ENCODE measurements at places on chromosomes 11 and 22.

GRCh38 chr11:4748438-4748837 lies 21.3 kb downstream of the OR51F1 start:
- no peak for DNase-seq

- no peak for DNase-seq
Observed at GRCh38 chr22:23922921-23923320, 28.7 kb downstream of the MIF start.

DNA sequence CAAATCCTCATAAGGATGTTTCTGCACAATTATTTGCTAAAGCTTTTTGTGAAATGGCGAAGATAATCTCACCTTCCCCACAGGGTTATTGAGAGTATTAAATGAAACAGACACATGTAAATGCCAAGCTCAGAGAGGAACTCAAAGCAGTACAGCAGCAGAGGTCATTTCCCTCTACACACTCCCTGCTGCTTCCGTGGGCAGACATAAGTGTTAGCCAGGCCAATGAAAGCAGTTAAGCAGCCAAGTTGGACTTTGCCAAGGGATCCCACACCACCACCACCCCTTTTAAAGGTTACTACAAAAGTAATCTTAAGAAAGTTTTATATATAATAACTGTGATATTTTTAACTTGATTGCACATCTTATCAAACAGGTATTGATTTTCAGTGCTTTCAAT lies 4.0 kb upstream of the FAM111A start:
- DNase-seq = no peak

DNA sequence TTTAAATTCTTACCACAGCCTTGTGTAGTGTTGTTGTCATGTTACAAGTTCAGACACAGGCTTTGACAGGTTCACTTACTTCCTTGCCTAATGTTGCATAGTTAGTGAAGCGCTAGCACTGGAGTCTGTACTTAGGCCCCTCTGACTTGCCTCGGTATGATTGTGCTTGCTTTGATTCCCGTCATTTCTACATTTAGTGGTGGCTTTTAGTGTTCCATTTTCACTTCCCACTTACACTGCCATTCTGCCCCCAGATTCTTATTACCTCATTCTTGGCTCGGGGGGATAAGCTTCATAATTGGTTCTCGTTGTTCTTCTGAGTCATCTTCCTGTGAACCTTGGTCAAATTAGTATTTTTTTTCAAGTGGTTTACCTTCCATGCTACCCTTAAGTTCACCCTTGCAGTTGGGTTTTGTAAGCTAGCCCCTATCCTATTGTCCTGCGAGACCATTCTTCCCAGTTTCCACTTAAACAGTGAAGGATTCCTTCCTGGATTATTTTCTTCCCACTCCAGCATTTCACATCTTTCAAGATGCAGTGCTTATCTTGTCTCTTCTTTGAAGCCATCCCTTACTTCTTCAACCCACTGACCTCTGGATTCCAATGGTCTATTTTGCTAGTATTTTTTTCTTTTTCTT lies 68.7 kb downstream of the DDX10 start:
- DNase-seq = no peak

DNA sequence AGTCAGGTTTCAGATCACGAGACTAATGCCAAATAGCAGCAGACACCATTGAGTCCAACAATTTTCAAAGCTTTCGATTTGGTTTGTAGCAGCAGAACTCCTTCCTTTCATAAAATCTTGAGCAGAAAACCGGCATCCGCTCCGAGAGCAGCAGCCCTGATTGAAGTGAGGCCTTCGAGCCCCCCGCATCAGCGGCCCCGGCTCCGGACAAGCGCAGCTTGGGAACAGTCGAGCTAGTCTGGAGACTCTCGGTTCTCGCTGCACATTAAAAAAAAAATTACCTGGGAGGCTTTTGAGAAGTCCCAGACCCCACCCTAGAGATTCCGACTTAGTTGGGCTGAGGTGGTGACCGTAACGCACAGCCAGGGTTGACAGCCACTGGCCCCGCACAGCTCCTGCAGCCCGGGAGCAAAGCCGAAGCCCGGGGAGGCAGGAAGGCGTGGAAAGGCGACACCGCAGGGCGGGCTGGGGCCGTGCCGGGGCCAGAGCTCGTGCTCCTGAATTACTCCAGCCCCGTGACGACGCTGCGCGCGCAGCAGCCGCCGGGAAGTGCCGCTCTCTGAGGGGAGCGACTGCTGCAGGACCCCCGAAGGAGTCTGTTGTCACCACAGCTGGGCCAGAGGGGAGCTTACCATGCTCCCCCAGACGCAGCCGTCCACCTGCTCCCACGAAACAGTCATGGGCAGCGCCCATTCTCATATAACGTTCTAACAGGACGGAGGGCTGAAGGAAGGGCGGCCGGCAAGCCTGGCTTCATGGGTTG lies 57.8 kb downstream of the SPATA19 start:
- no peak for DNase-seq

DNA sequence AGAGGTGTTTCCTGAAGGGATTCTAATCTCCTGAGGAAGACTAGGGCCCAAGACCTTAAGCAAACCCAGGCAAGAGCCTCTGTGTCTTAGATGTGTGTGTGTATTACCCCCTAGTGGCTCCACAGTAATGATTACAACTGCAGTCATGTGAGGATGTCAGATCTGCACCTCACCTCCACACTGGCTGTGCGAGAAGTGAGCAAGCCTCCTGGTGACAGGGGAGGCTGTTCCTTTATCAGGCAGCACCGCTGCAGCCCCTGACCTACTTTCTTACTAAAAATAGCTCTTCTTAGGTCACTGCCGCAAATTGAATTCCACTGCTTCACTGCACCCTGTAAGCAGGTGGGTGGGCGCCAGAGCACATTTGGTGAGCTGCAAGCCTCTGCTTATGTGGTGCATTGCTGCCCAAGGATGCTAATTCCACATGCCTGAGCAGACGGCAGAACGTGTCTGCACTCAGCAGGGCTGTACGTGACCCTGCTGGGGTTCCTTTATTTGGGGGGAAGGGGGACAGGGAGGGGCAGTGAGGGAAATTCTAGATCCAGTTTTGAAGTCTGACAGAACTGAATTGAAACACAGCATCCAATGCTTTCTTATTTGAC lies 112.4 kb downstream of the KCNC1 start:
- DNase-seq = no peak

DNA sequence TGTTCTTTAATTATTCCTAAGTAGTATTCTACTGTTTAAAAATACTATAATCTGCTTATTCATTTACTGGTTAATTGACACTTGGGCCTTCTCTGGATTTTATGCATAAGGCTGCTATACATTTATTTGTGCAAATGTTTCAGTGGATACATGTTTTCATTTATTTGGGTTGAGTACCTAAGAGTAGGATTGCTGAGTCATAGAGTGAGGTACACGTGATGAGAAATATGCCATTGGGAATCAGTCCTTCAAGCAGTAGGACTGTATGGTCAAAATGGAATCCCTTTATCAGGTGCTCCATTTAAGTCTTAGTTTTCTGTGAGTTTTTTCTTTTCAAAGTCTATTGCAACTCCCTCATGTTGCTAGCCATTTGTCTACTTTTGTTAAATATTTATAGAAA lies 275.2 kb upstream of the SORL1-AS1 start:
- no peak for DNase-seq

DNA sequence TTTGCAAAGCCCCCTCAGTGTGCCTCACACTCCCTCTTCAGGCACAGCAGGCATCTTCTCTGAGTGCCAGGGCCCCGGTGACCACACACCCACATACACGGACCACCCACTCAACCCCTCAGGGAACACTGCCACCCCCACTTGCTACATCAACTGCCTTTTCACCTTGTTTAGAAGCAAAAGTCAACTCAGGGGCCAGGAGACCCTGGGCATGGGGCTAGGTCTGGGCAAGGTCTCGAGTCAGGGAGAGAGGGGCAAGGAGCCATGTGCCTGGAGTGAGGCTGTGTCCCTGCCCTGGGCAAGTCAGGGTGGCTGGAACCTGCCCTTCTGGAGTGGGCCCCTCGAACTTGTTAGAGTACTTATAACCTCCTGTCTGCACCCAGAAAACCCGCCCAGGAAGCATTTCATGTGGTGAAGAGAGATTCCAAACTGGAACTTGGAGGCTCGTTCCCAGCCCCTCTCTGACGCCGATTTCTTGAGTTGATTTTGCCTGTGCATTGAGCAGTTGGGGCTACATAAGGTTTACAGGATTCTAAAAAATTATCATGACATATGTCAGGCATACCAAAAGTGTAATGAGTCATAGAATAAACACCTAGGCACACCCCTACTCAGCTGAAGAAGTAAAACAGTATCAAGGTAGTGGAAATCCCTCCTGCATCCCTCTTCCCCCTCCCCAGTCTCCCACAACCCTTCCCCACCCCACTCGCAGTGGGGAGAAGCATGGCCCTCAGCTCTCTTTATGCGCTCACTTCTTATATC lies 74.3 kb downstream of the MYEOV start:
- no peak for DNase-seq

DNA sequence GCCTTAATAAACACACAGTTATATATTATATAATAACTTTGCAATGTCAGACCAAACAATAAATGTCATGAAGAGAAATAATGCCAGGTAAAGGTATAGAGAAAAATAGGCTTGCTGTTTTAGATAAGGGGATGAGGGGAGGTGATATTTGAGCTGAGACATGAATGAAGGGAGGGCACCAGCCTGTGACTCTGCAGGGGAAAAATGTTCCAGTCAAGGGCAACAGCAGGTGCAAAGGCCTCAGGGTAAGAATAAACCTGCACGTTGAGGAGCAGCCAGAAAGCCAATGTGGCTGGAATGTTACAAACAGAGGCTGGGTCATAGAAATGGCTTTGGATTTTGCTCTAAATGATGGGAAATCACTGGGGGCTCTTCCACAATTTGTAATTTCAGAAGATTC lies 519.6 kb downstream of the SOX6 start:
- DNase-seq = no peak

DNA sequence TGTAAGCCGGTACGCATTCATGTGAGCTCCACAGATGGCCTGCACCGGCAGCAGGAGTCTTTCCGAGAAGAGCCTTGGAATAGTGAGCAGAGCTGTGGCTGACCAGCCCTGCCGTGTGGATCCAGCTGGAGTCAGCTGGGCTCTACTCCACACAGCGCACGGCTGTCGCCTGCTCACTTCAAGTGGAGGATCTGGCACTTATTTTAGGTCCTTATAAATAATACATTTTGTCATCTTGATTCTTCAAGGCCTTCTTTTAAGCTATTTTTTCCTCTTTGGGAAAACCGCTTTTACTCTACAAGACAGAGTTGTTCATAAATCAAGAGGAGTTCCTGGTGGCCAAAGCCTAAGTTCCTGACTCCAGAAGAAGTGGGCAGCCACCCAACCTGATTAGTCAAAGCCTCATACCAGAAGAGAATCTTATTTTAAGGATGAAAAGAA lies 93.8 kb downstream of the KCNC1 start:
- DNase-seq = no peak

DNA sequence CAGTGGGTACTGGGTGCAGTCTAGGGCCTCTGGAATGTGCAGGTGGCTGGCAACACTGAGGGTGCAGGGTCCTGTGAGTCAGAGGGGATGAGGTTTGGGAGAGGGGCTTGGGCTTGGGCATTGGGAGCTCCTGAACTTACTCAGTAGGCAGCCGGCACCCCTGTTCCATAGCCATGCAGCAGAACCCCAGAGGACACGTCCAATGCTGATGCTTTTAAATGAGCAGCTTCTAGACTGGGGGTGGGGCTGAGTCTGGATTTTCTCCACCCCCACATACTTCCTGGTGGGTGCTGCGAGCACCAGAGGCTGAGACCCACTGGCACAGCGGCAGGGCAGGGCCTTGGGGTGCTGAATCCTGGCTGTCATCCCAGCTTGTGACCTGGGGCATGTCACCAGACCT lies 71.4 kb downstream of the ARHGAP8 start:
- no peak for DNase-seq

DNA sequence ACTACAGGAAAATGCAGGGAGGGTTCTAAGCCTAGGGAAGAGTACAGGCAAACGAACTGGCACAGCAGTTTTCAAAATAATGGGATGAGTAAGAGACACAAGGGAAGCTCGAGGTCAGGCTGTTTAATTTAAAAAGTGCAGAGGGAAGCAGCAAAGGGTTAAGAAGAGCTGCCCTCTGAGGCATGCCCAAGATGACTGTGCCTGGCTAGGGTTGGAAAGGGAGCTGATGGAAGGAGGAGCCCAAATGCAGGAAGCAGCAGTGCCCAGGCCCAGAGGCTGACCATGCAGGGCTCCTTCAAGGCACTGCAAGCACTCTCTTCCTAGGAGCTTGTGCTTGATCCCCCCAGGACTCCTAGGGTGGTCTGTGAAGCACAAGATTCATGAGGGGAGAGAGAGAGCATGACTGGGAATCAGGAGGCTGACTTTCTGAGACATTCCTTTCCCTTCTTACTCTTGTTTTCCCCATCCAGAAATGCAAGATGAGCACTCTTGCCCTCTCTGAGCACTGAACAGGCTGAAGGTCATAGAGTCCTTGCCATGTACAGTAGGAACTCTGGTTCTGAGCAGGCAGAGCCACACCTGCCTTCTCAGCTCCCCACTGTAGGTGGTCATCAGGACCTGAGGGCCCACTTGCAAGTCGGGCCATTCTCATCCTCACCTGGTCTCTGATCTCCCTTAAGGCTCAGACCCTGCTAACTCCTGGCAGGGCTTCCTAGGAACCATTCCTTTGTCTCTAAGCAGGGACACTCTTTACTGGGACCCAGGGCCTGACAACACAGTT lies 46.7 kb upstream of the DRD2 start:
- no peak for DNase-seq

- DNase-seq = no peak
Observed at GRCh38 chr22:43506487-43506886, 94.7 kb downstream of the MPPED1 start.

GRCh38 chr11:134065381-134065780 lies 3.5 kb upstream of the JAM3 start:
- DNase-seq = no peak

DNA sequence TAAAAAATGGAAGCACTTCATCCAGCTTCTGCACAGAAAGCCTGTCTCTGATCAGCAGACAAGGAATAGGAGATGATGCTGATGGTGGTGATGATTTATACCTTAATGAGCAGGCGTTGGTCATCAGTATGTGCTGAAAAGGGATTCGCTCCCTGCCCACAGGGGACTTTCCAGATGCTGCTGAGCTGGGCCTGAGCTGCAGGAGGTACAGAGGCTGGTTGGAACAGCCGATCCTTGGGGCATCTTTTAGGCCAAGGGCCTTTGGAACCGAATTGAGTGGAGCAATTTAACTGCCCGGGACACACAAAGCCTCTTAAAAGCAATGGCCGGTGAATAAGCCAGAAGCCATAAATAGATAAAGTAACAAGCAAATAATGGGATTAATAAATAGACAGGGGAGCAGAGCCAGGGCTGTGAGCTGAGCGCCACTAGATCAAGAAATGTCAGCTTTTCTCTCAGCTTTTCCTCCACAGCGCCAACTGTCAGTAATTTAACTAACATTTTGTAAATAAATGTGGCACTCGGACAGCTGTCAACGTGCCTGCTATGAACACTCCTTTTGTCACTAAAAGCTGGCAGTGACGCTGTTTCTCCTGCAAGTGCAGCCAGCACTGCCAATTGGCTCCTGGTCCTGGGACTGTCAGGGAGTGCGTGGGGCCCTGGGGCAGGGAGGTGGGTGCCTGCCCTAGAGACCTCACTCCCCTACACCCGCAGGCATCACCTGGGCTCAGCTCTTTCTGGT lies 562.3 kb downstream of the NTM start:
- no peak for DNase-seq

- peak; percentile 48 for DNase-seq
Observed at GRCh38 chr11:66371627-66372415, at the start of gene SLC29A2. Gene SLC29A2, minus strand, starts transcription at chr11:66371760. Its CDS starts 169 bp downstream, at chr11:66371591.
